Osteocyte (in vitro differentiated cells): ENCODE measurements at places on chromosomes 1 and 21.
A peak's percentile ranks its signal among the peaks of the same experiment; 100 is the strongest.

DNA sequence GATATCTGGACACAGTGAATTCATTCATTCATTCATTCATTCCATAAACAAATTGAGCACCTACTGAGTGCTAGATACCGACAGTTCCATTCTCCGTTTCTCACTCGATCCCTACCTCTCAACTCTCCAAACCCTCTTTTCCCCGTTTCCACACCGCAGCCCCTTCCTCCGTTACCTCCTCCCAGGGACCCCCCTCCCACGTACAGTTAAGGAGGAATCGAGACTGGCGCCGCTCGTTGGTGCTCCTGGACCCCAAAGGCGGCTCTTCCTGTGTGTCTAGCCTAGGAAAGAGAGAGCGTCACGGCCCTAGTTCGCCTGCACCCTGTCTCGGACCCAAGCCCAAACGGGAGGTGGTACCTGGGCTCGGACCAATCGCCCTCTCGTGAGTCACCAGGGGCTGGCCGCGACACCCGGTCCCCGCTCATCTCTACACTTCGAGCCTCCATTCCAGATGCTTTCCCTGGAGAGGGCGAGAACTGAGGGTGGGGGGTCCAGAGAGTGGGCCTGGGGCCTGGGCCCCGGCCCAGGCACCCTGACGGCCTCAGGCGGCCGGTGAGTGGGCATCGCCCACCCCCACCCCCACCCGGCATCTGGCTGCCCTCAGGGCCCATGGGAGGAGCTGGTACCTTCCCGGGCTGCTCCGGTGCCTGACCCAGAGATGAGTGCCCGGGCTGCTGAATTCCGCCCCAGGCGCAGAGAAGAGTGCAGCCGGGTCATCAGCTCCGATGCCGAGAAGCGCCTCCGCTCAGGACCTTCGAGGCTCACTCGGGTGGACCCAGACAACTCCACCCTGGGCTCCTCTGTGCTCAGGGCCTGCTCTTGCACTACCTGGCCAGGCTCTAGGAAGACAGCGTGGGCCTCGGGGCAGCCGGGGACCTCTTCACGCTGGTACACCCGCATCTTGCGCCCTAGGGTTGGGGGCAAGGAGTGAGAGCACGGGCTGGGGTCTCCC lies 4.9 kb downstream of the ARHGEF19 start:
- H3K4me1 ChIP-seq = peaks cover 24% of the 10 kb centered on the region
- peaks cover 4% of the 10 kb centered on the region for H3K36me3 ChIP-seq
- no peaks in the 10 kb centered on the region for H3K27me3 ChIP-seq
- peak overlapping the region; percentile 75 for H3K4me3 ChIP-seq
- no peak for DNase-seq
- H3K27ac ChIP-seq = peak overlapping the region; percentile 87

- peaks cover 10% of the 10 kb centered on the region for H3K27me3 ChIP-seq
- H3K4me3 ChIP-seq = peak overlapping the region; percentile 72
Measured at GRCh38 chr21:44485254-44485793, 30.0 kb downstream of the LRRC3 start.

- no peak for DNase-seq
- H3K27me3 ChIP-seq = peaks cover 11% of the 10 kb centered on the region
- H3K4me1 ChIP-seq = no peaks in the 10 kb centered on the region
Measured at GRCh38 chr1:65845535-65846060, 52.9 kb downstream of the PDE4B start.

- no peak overlapping the region for H3K27ac ChIP-seq
- no peak overlapping the region for H3K4me3 ChIP-seq
- no peaks in the 10 kb centered on the region for H3K36me3 ChIP-seq
- H3K4me1 ChIP-seq = peaks cover 30% of the 10 kb centered on the region
- H3K27me3 ChIP-seq = peaks cover 16% of the 10 kb centered on the region
Measured at GRCh38 chr21:42308161-42308913, 6.9 kb downstream of the TFF3 start.

- H3K27me3 ChIP-seq = no peaks in the 10 kb centered on the region
- H3K36me3 ChIP-seq = peaks cover 8% of the 10 kb centered on the region
- DNase-seq = peak; percentile 80
- H3K4me1 ChIP-seq = peaks cover 10% of the 10 kb centered on the region
Measured at GRCh38 chr1:220787069-220787619, 431 bp downstream of the MTARC1 start.

GRCh38 chr1:83077411-83077810 lies 921.5 kb downstream of the TTLL7 start:
- H3K27me3 ChIP-seq = no peaks in the 10 kb centered on the region
- no peak overlapping the region for H3K4me3 ChIP-seq
- peaks cover 2% of the 10 kb centered on the region for H3K36me3 ChIP-seq

- H3K27ac ChIP-seq = no peak overlapping the region
- H3K4me1 ChIP-seq = no peaks in the 10 kb centered on the region
- peaks cover 16% of the 10 kb centered on the region for H3K27me3 ChIP-seq
- no peak for DNase-seq
Measured at GRCh38 chr1:29372108-29372507, 135.8 kb downstream of the PTPRU start.

DNA sequence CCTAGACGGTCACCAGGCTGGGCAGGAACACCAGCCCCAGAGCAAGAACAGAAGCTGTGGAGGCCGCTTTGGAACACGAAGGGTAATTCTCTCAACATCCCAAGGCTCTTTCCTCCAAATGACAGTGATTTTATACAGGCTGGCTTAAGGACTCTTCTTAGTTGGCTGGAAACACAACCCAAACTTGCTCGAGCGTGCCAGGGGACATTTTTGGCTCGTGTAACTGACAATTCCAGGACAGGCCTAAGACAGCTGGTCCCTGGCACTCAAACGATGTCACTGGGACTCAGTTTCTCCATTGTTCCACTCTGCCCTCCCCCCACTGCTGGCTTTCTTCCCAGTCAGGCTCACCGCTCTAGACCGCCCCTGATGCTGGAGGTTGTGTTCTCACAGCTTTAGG lies 164.7 kb downstream of the NPHP4 start:
- no peaks in the 10 kb centered on the region for H3K27me3 ChIP-seq
- H3K27ac ChIP-seq = no peak overlapping the region
- no peak for DNase-seq
- no peak overlapping the region for H3K4me3 ChIP-seq
- H3K36me3 ChIP-seq = no peaks in the 10 kb centered on the region
- no peaks in the 10 kb centered on the region for H3K4me1 ChIP-seq

DNA sequence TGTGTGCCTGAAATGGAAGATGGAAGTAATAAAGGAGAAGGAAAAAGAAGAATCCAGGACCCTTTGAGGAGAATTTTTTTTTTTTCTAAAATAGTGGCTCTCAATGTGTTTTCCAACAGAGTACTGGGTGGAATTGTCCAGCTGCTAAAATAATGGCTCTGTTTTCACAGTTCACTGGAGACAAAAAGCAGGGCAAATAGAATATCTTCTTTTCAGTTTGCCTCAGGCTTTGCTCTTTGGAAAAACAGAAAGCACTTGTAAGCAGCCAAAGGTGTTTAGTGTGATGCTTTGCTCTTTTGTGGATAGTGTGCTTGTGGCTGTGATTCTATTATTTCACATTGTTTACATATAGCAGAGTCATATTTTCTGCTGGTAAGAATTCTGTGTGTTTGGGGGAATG lies 77.4 kb upstream of the MROH9 start:
- peak overlapping the region; percentile 29 for H3K27ac ChIP-seq
- no peak overlapping the region for H3K4me3 ChIP-seq
- H3K4me1 ChIP-seq = peaks cover 23% of the 10 kb centered on the region
- no peaks in the 10 kb centered on the region for H3K36me3 ChIP-seq
- H3K27me3 ChIP-seq = peaks cover 5% of the 10 kb centered on the region

DNA sequence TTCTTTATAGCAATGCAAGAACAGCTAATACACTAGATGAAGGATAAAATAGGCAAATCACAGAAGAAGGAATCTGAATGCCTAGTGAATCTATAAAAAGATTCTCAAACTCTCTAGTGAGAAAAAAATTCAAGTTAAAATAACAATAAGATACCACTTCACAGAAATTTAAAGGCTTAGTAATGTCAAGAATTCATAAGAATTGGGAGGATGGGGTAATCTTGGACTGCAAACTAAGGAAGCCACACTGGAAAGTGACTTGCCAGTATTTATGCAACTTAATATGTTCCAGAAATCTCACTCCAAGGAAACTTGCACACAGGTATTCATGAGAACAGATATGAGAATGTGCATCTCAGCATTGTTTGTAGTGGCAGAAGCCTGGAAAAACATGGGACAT lies 38.9 kb upstream of the PRRC2C start:
- peaks cover 5% of the 10 kb centered on the region for H3K27me3 ChIP-seq
- H3K4me1 ChIP-seq = peaks cover 8% of the 10 kb centered on the region
- no peak overlapping the region for H3K4me3 ChIP-seq
- H3K36me3 ChIP-seq = no peaks in the 10 kb centered on the region
- no peak overlapping the region for H3K27ac ChIP-seq
- no peak for DNase-seq

DNA sequence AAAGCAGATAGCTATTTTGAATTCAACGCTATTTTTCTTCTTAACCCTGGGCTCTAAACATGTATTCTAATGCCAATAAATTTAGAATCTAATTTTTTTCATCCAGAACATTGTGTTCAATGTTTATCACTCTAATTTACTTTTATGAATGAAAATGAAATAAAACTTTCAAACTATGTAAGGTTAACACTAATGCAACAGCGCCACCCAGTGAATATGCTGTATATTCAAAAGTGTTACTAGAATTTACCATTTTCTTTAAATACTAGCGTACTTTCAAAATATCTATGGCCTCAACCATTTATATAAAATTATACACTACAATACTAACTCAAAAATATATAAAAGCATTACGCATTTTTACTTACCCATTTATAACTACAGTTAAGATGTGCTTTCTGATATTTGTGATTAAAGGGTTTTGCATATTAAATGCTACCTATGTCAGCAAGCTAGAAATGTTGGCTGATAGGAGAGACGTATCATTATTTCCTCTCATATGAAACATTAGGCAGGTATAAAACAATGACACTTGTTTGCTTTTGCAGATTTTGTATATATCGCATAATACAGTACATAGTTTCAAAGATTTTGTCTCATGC lies 5.9 kb upstream of the NUF2 start:
- H3K27me3 ChIP-seq = no peaks in the 10 kb centered on the region
- H3K4me1 ChIP-seq = peaks cover 2% of the 10 kb centered on the region
- H3K36me3 ChIP-seq = no peaks in the 10 kb centered on the region
- no peak overlapping the region for H3K27ac ChIP-seq

DNA sequence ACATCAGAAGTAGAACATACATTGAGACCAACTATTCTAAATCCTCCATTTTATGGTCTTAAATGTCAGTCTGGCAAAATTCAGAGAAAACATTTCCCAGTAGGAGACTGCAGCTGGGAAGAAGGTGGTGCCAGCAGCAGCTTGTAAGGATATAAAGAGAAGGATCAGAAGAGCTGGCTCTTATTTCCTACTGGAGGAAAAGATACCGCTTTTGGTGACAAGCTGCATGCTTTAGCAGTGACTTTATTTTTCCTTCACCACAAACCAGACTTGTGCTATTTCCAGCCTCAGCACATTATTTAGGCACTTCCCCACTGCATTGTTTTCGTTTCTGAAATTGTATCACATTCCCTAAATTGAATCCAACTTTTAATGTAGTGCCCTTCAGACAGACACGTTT lies 28.4 kb downstream of the RNF11 start:
- H3K27ac ChIP-seq = peak overlapping the region; percentile 95
- no peaks in the 10 kb centered on the region for H3K36me3 ChIP-seq
- DNase-seq = no peak
- peaks cover 84% of the 10 kb centered on the region for H3K4me1 ChIP-seq

GRCh38 chr1:81439046-81439823 lies 361.5 kb upstream of the ADGRL2 start:
- H3K27ac ChIP-seq = no peak overlapping the region
- no peak overlapping the region for H3K4me3 ChIP-seq

DNA sequence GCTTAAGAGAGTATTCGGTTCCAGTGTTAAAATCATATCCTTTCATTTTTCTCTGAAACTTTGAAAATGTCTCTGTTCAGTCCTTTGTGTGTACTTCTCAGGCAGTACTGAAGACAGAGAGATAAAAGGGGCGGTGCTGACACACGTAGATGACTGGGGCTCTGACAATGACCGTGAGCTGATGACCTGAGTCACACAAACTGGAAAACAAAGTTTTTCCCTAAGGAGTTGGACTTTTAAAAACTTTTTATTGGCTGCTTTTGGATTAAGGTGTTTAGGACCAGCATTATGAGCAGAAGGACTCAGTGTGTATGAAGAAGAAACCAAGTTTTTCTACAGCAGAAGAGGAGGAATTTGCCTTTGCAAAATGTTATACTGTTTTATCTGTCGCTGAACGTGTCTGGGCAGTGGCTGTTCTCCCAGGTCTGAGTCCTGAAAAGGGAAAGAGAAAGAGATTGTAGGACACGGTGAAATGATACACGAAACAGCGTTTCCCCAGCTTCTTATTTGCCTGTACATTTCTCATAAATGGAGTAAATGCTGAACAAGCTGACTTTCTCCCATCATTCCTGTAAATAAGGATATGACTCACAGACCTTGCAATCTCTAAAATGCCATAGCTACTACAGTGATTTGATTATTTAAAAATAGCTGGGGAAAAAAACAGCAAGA lies 51.5 kb downstream of the MAP3K7CL start:
- peaks cover 47% of the 10 kb centered on the region for H3K4me1 ChIP-seq
- peak overlapping the region; percentile 97 for H3K27ac ChIP-seq
- H3K36me3 ChIP-seq = no peaks in the 10 kb centered on the region
- DNase-seq = no peak
- peak overlapping the region; percentile 64 for H3K4me3 ChIP-seq

- H3K27ac ChIP-seq = no peak overlapping the region
- H3K36me3 ChIP-seq = peaks cover 4% of the 10 kb centered on the region
- H3K4me3 ChIP-seq = no peak overlapping the region
- peaks cover 8% of the 10 kb centered on the region for H3K4me1 ChIP-seq
Measured at GRCh38 chr1:46396441-46397398, 2.6 kb downstream of the FAAH start.

GRCh38 chr1:227042292-227042691 lies 102.2 kb downstream of the COQ8A start:
- H3K4me3 ChIP-seq = no peak overlapping the region
- no peak overlapping the region for H3K27ac ChIP-seq
- no peaks in the 10 kb centered on the region for H3K27me3 ChIP-seq

DNA sequence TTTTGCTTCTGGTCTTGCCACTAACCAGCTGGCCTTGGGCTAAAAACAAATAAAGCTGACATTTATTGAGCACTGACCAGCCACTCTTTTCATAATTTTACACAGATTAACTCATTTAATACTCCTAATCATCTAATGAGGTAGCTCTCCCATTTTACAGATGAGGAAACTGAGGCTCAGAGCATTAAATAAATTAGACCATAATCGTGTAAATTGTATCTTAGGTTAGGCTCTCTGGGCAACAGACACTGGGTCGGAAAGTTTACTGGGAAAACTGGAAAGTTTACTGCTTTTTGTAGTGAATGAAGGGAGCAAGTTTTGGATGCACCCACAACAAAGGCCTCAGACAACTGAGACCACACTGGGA lies 7.3 kb downstream of the BMP8B start:
- no peaks in the 10 kb centered on the region for H3K36me3 ChIP-seq
- no peak overlapping the region for H3K4me3 ChIP-seq
- peaks cover 31% of the 10 kb centered on the region for H3K27me3 ChIP-seq
- DNase-seq = no peak
- H3K4me1 ChIP-seq = no peaks in the 10 kb centered on the region
